Stimulated activated CD8-positive, alpha-beta memory T cell treated with anti-CD3 and anti-CD28 coated beads, Interleukin-15, amount 100 ng/mL, for 24 hours (primary cell): ENCODE measurements at places on chromosomes 1 and 21.

GRCh38 chr1:3315399-3316339, 138.8 kb upstream of the ARHGEF16 start:
- DNase-seq = no peak

DNA sequence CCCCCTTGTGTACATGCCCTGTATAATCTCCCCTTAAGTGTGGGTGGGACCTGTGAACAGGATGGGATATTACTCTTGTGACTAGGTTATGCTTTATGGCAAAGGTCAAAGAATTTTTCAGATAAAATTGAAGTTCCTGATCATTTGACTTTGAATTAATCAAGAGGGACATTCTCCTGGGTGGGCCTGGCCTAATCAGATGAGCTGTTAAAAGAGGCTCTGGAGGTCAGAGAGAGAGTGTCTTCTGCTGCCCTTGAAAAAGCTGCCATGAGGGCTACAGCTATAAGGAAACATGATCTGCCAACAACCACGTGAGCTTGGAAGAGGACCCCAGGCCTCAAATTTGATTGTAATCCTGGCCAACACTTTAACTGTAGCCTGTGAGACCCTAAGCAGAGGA, 125.6 kb upstream of the CSF3R start:
- no peak for DNase-seq

- DNase-seq = no peak
Measured at GRCh38 chr1:177848577-177848976, 121.3 kb downstream of the SEC16B start.

DNA sequence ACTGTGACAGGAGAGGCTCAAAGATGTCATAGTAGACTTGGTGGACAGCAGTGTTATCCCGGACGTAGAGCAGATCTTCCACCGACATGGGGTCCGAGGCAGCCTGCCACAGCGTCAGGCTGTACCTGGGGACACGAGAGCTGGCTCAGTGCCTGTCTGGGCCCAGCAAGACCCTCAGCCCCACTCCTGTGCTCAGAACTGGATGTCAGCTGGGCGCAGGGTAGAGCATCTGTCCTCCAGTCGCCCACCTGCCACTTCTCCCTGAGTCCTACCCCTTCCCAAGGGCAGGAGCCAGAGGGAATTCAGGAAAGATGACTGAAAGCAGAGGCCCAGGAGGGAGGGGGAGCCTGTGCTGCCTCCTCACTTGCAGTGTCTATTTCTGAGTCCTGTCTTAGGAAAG, 11.7 kb downstream of the FAM151A start:
- no peak for DNase-seq

DNA sequence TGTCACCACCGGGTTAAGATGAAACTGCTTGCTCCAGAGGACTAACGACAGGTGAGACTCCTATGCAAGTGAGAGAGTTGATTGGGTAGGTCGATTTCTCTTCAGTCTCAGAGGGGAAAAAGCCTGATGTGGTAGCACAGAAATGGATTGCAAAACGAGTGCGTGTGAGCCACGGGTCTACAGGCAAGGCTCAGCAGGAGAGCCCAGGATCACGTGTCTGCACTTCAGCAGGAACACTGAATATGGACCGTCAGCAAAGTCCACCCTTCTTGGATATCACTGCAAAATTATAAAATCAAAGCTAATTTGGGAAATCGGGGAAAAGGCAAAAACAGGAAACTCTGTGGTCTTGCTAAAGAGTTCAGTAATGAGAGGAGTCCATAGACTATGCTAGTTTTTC, 107.7 kb upstream of the ZNF648 start:
- DNase-seq = no peak
